Stomach (tissue), 19 donors: ENCODE measurements at places on chromosomes 2 and 18. TPM values are rescaled to one million over a fixed set of nuclear protein-coding genes. Genes with fewer than 3 reads are reported as not detected.

Gene CD207
- total RNA-seq, result not detected

Gene ASB1
- total RNA-seq, result 10.7 TPM

Gene CHST9
- 1.7 TPM for total RNA-seq

Gene ADCYAP1
- 8.1 TPM for total RNA-seq
